ENCODE measurements at places on chromosomes 13 and 19. TPM values are rescaled to one million over a fixed set of nuclear protein-coding genes. Genes with fewer than 3 reads are reported as not detected.
A peak's percentile ranks its signal among the peaks of the same experiment; 100 is the strongest.

DNA sequence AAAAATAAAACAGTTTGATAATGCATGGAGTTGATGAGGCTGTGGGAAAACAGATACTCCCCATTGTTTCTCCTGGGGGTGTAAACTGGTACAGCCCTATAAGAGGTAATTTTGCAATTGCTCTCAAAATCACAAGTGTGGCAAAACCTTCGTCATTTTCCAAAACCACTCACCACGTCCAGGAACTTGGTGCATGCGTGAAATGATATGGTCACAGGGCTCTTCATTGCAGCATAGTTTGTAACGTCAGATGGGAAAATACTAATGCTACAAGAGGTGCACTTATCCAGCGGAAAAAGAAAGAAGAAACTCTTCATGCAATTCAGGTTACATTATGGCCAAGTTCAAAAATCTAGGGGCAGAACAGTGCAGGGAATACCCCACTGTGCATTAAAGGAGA is 11.9 kb upstream of the PLAUR start:
- no peak for DNase-seq

DNA sequence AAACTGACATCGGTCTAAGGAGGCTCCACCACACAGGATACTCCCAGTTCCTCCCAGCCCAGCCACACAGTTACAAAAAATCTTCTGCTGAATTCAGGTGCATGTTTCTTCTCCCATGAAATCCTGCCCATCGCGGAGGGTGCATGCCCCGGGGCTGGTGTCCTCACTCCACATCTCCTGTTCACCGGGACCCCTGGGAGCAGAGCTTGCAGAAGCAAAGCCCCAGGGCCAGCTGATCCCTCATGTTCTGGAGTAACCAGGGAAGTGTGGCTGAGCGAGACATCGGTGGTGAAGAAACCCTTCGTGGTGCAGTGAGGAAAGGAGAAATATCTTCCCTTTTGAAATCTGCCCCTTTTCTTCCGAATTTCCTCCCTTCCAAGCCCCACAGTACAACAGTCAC is 904 bp upstream of the SIGLEC9 start:
- no peak for DNase-seq

DNA sequence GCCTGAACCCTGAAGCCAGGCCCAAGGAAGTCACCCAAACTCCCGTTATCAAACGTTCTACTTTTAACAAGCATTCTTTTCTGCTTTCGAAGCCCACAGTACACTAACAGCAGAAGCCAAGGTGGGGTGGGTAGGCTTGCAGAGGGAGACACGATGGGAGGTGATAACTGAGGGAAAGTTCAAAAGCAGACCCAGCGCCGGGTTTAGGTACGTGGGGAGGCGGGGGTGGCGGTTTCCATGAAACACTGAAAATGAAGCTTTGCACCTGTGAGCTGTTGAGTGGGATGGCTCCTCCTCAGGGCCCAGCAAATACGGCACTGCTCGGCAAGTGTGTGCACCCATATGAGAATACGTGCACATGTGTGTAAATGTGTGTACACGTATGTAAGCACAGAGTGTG is 49.8 kb downstream of the KLF2 start:
- no peak for DNase-seq

DNA sequence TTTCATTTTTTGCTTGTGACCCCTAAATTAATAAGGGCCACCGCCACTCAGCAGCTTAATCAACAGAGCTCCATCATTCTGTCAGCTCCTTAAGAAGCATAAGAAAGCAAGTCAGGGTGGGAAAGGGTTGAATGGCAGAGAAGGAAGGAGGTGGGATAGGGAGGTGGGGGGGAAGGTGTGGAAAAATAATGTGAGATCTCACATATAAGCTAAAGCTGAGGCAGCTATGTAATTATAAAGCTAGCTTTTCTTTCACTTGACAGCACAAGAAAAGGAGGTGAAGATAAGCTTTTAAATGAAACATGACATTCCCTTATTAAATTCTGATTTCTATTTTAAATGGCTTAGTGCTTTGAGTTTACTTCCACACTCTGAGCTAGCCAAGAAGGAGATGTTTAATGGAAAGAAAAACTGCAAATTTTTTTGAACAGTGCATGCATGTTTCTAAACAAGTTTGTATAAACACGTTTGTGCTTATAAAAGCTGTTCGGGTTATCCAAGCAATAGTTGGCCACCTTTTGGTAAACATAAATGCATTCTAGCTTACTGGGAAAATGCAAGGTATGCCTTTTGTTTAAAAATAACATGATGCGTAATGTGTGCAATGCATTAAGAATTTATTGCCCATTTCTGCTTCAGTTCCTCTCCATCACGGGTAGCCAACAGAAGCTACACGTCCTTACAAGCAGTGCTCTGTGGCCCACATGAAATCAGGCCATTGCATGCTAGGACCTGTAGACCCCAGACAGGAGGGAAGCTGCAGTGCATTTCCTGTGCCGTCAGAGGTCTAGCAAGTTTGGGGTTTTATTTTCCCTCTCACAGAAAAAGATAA is 96.2 kb downstream of the LHFPL6 start:
- DNase-seq: no peak

Gene FGF21
- polyA plus RNA-seq: not detected

DNA sequence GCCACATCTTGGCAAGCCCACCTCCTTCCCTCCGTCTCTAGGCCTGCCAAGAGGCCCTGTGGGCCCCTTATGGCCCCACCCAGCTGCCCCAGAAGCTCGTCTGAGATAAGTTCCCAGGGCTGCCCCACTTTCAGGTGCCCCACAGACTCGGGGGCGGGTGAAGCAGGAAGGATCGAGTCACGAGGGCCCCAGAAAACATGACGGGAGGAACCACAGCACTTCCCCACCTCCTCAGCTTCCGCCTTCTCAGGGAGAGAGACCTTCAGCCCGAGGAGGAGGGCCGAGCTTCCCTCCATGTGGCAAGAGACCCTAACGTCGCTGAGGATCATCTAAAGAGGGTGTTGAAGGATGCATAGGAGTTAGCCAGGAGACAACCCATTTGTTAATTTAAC is 4.5 kb upstream of the IL12RB1 start:
- no peak for DNase-seq

GRCh38 chr19:21362291-21362690 is 3.5 kb downstream of the ZNF738 start:
- no peak for DNase-seq

DNA sequence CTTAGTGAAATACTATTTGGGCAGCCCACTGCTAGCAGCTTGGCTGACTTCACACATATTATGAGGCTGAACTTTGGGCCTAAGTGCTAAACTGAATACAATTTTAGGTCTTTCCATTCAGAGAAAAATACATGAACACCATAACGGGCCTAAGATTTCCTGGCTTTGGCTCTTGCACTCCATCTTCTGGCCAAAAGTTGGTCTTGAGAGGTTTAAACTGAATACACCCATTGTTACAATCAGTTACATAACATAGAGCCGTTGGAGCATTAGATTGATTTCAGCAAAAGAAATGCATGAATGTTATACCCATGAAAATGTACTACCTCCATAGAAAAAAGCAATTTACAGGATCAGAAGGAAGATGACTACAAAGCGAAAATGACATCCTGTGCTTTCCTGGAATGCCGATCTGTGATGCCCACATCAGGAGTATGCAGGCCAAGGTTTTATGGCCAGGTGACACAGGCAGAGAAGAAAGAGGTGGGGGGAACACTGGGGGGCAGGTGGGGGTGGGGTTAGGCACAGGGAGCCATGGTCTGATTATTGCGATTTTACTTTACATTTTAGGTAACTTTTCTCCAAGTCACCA is 11.1 kb upstream of the SHISA2 start:
- DNase-seq: no peak

DNA sequence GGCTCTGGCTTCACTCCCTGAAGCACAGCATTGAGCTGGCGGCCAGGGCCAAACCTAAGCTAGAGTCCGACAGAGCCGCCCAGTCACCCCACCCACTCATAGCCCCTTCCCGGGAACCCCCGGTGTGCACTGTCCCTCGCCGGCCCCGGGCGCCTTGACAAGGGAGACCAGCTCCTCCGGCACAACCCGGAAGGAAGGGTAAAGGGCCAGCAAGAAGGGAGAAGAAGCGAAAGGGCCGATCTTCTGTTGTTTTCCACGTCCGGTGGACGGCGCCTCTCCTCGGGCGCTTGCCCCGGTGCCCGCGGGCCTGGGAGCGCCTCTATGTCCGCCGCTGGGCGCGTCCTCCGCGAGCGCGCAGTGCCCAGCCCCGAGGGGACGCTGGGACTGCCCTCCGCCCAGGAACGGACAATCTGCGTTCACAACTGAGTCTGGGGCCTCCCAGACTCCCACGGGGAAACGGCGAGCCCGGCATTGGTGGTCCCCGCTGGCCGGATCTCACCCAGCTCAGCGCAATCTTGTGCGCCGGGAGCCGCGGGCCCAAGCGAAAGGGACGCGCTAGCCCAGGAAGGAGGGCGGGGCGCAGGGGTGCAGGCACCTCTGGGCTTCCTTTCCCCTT is 172.5 kb upstream of the MIR17HG start:
- DNase-seq: no peak

GRCh38 chr19:40744554-40745401 is 5.5 kb downstream of the ACTMAP start:
- DNase-seq: no peak

Gene ZNF560
- not detected for polyA plus RNA-seq

- peak; percentile 3 for DNase-seq
Measured at GRCh38 chr13:81171065-81171647, 830.2 kb upstream of the SPRY2 start.

GRCh38 chr19:10699650-10700335 is 1.4 kb upstream of the QTRT1 start:
- DNase-seq: peak; percentile 40

DNA sequence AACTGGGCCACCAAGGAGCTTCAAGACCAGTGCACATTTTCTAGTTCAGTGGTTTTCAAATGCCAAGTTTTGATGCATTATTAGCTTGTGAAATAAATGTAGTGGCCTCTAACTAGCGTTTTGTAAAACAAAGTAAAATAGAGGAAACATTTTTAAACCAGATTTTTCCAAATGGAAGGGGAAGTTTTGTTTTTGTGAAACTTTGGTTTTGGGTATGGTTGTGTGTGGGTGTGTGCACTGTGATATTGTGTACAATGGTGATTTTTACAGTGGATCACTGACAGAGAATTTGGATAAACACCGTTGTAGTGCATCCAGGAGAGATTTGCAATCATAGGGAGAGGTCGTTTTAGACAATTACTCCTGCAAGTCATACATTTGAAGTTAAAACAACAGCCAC is 108.9 kb downstream of the SLC7A1 start:
- DNase-seq: no peak

Gene FAM83E
- 0.24 TPM for polyA plus RNA-seq

DNA sequence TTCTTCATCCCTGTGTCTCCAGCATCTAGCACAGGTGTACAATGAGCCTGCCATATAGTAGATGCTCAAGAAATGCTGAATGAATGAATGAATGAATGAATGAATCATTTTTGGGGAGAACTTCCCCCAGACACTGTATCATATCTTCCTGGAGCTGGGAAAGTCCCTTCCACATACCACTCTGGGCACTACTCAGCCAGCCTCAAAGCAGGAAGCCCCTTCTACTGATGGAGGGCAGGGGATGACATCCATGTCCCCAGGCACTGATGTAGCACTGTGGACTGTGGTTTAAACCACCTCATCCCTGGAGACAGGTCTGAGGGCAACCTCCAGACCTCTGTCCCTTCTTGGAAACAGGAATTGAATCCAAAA is 4.8 kb downstream of the GNA15 start:
- DNase-seq: no peak

DNA sequence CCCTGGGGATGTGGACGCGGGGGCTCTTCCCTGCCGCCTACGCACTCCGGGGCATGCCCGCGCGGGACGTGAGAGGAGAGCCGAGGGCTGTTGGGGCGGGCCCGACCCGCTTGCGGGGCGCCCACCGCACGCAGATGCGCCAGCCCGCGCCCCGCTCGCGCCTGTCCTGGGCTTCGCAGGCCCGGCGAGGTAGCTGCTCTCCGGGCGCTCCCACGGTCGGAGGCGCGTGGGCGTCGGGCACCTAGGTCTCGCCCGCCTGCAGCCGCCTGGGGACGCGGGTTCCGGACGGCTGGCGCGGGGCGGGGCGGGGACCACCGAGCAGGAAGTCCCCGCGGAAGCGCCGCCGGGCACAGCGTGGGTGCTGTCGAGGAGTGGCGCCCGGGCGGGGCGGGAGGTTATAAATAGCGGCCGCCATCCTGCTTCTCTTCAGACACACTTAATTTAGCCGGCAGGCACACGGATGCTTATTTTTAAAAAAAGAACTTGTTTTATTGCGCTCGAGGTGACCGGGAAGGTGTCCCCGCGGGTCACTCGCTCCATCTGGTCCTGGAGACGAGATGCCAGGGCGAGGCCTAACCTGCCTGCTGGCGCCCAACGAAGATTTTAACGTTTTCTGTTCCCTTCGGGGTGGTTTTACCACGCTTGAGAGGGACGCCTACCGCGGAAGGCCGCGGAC is 561 bp upstream of the GJA3 start:
- DNase-seq: no peak

Gene ZNF177
- 0.46 TPM for polyA plus RNA-seq

Gene SYNGR4
- polyA plus RNA-seq: 4.4 TPM

Gene IRGC
- polyA plus RNA-seq: not detected

Gene ZNF430
- 3.2 TPM for polyA plus RNA-seq

GRCh38 chr13:27924529-27925141 is 4.8 kb downstream of the PDX1 start:
- no peak for DNase-seq

DNA sequence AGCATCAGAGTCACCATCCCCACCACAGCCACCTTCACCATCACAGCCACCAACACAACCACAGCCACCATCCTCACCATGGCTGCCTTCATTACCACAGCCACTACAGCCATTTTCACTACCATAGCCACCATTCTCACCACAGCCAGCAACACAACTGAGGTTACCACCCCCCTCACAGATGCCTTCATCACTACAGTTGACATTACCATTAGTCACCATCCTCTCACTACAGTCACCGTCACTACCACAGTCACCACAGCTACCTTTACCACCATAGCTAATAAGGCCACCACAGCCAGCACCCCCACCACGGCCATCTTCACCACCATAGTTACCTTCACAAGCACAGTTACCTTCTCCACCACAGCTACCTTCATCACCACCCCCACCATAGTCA is 269.6 kb downstream of the DNAJC15 start:
- no peak for DNase-seq

Gene ZNF382
- 0.12 TPM for polyA plus RNA-seq

DNA sequence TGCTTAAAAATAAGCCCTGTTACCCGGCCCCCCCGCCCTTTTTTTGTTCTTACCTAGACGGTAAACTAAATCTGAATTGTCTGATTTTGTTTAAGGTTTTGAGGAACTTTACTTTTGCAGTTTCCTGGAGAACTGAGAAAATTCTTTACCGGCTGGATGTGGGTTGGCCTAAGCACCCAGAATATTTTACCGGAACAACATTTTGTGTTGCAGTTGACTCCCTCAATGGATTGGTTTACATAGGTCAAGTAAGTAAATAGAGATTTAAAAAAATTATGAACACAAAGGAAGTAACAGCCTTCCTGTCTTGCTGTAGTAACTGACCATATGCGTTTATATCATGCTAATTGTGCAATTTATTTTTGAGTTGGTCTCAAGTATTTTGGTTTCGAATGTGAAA is 785 bp downstream of the NHLRC3 start:
- DNase-seq: no peak

GRCh38 chr13:78520425-78520824 is 82.9 kb downstream of the POU4F1 start:
- no peak for DNase-seq

Gene SERP2
- polyA plus RNA-seq: not detected

Data from A549 (cell line).